Stimulated activated CD8-positive, alpha-beta memory T cell treated with anti-CD3 and anti-CD28 coated beads, Interleukin-2, amount 100 ng/mL, for 1 hour (primary cell): ENCODE measurements at places on chromosomes 11 and 22.

GRCh38 chr11:61911701-61912529, 5.5 kb downstream of the RAB3IL1 start:
- DNase-seq: no peak

- DNase-seq: no peak
These were observed 279.4 kb downstream of the FAT3 start for GRCh38 chr11:92504004-92504403.

DNA sequence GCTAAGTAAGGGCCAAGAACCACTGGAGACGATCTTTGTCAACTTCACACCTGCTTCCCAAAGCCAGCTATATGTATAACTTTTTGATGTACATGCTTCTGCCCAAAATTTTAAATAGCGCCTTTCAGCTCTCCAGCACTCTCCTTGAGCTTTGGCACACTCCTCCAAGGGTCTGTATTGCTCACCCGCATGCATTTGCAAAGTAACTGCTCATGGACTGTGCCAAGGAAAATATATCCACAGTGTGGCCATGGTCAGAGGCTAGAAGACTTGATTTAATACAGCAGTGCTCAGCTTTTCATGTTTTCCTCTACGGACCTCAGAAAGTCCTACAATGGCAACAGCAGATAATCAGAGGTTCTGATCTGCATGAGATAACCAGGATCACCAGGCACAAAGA, 550.1 kb downstream of the SOX6 start:
- DNase-seq: no peak

DNA sequence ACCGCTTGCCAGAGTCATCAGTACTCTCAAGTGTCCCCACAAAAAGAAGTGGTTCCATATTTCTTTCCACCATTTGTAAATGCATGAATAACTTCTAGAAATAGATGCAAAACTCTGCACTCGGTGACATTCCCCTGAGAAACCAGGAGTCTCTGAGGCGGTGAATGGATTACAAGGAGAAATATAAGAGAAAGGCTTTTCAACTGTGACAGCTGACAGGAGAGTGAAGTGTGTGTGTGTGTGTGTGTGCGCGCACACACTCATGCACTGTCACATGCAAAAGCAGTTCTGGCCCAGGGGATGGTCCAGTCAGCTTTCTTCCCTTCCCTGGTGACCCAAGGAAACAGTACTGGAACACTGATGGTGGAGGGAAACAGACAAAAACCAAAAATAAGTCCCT, 710.0 kb downstream of the OPCML start:
- DNase-seq: no peak

GRCh38 chr11:128627666-128628324, 40.4 kb upstream of the ETS1 start:
- no peak for DNase-seq

GRCh38 chr11:32487270-32487669, 51.9 kb upstream of the WT1 start:
- DNase-seq: no peak

- no peak for DNase-seq
These were observed 49.9 kb upstream of the CD5 start for GRCh38 chr11:61052182-61052972.

DNA sequence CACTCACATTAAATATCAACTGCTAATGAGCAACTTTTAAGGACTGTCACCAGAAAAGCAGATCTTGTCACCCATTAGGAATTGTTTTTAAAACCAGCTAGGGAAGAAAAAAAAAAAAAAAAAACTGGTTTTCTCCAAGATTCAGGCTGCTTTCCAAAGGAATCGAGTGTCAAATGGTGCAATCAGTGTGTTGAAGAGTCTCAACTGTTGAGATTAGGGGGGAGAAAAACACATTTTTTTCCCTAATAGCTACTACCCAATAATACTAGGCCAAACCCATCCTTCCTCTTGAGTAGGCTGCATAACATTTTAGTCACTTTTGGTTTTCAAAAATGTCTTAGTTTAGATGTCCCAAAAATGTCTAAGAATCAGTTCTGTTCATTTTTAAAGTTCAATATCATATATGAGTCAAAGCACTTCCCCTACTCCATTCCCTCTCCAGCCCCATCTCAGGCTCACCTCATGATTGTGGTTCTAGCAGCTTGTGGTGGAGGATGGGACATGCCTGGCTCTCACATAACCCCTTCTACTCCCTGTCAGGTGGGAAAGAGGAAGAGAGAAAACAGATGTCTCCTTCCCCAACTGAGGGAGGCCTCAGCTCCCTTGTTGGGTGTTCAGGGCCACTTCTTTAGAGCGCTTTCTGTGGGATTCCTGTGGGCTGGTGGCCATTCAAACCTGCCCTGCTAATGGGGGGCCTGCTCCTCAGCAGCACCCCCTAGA, 193.6 kb downstream of the CWF19L2 start:
- no peak for DNase-seq

- DNase-seq: no peak
These were observed 49.4 kb downstream of the GALNT18 start for GRCh38 chr11:11572386-11572785.

GRCh38 chr11:117064275-117064674, 34.0 kb downstream of the SIK3 start:
- no peak for DNase-seq

DNA sequence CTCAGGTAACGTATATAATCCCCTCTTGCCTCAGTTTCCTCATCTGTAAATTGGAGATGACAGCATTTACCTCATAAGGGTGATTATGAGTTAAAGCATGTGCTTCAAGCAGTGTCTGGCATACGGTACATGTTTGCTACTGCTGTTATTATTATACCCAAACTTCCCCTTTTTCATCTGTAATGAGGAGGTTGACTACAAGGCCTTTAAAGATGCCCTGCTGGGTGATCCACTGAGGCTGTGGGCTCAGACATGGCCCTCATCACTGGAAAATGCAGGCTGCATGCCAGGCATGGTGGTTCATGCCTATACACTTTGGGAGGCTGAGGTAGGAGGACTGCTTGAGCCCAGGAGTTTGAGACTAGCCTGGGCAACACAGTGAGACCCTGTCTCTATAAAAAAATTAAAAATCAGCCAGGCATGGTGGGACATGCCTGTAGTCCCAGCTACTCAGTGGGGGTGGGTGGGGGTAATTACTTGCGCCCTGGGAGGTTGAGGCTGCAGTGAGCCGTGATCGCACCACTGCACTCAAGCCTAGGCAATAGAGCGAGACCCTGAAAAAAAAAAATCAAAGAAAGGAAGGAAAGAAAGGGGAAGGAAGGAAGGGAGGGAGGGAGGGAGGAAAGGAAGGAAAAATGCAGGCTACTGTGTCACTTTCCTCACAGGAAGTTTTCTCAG, 4.3 kb downstream of the PIK3IP1 start:
- DNase-seq: no peak

DNA sequence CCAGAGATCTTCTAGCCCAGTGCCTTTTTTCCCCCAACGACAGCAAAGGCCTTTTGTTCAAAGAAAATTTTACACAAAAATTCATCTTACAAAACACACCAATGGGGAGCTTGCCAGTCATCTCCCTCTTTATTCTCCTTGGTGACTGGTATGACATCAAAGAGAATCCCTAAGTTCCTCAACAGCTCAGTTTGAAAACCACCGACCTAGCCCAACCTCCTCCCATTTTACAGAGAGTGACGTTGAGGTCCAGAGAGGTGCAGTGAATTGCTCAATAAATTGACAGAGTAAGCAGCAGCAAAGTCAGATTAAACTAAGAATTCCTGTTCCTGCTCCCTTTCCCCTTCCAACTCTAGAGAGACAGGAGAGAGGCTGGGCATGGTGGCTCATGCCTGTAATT, 7.8 kb downstream of the SLC43A3 start:
- no peak for DNase-seq

- DNase-seq: no peak
These were observed 116.4 kb downstream of the BLID start for GRCh38 chr11:121999651-122000050.

DNA sequence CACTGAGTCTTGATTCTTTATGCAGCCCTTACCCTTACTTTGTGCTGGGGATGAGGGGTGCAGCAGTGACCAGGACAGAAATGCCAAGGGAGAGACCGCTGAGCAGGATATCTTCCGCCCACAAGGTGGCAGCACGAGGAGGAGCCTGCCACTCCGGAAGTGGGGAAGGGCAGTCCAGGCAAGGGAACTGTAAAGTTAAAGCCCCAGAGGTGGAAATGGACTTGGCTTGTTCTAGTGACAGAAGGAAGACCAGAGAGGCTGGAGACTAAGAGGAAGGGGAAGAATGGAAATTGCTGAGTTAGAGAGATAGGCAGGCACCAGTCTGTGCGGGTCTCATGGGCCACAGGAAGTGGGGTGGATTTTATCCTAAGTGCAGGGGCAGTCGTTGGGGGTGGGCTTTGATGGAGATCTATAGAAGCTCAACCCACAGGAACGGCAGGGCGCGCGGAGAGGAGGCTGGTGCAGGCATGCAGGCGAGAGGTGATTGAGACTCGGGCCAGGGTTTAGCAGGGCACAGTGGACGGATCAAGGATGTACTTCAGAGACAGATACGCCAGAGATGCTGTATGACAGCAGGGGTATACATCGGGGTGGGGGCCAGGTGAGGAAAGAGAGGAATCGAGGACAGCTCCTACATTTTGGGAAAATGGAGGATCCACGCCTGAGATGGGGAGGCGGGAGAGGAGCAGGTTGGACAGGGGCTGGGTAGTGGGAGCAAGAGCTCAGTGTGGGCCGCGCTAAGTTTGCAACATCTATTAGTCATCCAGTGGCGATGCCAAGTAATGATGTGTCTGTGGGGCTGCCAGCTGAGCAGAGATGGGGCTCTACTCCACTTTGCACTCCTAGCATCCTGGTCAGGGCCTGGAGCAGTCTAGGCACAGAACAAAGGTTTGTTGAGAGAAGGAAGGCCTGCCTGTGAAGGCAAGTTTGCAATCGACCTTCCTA, 3.3 kb upstream of the GRK2 start:
- DNase-seq: no peak

- no peak for DNase-seq
These were observed 36.1 kb upstream of the ANKK1 start for GRCh38 chr11:113351480-113351879.

DNA sequence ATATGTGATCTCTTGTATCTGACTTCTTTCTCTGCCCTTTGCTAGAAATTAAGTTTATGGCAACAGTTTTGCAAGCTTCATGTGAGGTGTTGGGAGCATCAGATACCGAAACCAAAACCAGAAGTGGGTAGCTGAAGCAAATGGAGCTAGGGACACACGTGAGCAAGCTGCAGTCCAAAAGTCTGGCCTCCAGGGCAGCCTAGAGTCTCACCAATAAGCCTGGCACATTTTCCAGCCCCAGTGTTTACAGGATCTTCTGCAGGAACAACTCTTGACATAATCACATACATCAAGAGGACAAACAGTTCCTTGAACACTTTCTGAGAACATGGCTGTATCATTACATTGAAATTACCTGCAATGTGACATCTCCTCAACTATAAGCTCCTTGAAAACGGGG, 114.1 kb downstream of the LARGE1 start:
- no peak for DNase-seq

GRCh38 chr11:117328375-117329010, 839 bp downstream of the CEP164 start:
- DNase-seq: no peak

DNA sequence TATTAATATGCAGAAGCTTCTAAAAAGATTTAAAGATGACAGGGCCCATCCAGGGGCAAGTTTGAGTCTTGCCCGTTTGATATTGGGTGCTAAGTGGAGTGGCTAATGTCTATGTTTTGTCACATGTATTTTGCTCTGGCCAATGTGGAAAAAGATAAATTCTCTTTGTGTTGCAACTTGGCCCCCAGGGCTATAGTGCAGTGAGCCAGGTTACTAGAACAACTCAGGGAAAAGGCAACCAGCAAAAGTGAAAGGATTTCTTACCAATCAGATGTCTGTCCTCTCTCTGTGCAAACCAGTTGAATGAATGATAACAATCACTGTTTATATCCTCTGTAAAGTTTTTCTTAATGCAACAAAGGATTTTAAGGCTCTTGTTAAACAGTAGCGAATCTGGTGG, 4.6 kb upstream of the CLNS1A start:
- DNase-seq: no peak

- DNase-seq: no peak
These were observed 83.1 kb upstream of the FGF3 start for GRCh38 chr11:69902337-69902736.

GRCh38 chr22:37121887-37122591, 12.5 kb upstream of the TMPRSS6 start:
- peak; percentile 80 for DNase-seq

DNA sequence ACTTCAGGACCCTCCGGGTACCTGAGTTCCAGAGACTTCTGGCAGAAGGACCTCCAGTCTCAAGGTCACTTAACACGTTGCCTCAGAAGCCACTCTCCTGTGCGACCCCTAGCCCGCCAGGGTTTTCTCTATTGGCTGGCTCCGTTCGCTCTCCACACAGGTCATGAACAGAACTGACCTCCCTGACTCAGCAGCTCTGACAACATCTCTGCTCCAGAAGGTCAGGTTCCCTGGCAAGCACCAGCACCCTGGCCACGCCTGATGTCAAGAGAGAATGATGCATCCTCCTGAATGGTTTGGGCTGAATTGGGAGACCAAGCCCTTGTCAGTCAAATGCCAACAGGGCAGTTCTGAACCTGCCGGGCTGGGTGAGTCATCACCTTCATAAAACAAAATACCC, 84.3 kb upstream of the TMEM45B start:
- no peak for DNase-seq

- no peak for DNase-seq
These were observed 47.2 kb downstream of the CHRDL2 start for GRCh38 chr11:74683941-74684481.

DNA sequence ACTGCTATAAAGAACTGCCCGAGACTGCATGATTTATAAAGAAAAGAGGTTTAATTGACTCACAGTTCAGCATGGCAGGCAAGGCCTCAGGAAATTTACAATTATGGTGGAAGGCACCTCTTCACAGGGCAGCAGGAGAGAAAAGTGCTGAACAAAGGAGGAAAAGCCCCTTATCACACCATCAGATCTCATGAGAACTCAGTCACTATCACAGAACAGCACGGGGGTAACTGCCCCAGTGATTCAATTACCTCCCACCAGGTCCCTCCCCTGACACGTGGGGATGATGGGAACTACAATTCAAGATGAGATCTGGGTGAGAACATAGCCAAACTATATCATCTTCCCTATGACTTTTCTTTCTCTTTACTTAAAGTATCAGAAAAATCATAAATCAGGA, 104.0 kb upstream of the SYN3 start:
- no peak for DNase-seq

DNA sequence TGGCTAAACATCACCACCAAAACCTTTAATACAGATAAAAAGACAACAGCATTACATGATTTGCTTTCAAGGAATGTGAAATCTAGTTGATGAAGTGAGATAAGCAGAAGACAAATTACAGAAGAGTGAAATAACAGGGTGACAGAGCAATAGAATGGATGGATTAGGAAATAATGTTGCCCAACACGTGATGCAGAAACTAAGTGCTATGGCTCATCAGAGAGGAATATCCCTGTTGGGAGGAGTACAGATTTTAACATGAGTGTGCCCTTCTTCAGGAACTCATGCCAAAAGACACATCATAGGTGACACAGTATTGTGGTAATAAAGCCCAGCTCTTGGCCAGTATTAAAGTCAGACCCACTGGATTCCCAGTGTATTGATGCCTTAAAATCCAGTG, 176.6 kb upstream of the RAG2 start:
- DNase-seq: no peak

GRCh38 chr11:113967361-113967760, 7.5 kb upstream of the HTR3A start:
- DNase-seq: no peak
